ENCODE measurements at places on chromosomes 2 and 18.

DNA sequence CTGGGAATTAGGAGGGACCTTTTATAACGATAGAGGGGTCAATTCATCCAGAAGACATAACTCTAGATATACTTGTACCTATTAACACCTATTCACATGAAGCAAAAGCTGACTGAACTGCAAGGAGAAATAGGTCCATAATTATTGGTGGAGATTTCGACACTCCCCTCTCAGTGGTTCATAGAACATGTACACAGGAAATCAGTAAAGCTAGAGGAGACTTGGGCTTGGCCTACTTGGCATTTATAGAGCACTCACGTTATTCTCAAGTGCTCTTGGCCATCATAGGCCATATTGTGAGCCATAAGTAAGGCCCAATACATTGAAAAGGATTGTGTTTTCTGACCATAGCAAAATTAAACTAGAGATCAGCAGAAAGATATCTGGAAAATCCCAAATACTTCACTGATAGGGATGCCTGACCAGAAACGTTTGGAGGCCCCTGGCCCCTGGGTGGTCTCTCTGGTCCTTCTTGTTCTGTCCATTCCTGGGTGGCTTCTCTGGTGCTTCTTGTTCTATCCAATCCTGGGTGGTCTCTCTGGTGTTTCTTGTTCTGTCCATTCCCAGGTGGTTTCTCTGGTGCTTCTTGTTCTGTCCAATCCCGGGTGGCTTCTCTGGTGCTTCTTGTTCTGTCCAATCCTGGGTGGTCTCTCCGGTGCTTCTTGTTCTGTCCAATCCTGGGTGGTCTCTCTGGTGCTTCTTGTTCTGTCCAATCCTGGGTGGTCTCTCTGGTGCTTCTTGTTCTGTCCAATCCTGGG, 49.0 kb downstream of the SNED1 start:
- DNase-seq, result no peak

DNA sequence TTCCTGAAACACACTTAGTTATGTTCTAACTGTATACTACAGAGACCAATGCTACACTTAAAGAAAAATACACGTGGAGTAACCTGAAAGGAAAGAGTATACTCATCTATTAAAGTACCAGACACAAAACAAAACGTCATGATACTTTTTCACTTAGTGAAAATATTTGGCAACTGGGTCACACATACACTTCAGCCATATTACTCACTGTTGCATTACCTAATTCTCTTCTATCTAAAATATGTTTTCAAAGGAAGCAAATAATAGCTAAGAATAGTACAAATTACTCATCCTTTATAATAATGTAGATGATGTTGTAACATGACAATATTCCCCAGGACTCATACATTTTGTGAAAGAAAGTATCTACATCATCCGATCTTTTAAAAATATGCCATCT, 76.5 kb upstream of the EPB41L3 start:
- DNase-seq, result no peak

DNA sequence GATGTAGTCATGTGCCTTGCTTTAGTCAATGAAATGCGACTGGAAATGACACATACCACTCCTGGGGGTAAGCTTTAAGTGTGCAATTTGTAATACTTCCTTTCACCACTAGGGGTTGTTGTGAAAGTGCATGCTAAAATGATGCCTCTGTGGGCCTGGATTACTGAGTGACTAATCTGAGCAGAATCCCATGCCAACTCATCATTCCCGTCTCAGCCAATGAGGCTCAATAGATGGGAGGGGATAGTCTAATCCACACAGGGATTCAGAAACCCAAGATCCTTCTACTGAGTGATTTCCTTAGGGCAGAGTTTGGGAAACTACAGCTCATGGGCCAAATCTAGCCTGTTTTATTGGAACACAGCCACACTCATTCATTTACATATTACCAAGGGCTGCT, 54.0 kb downstream of the HRH4 start:
- DNase-seq, result no peak

GRCh38 chr2:36507408-36507812, 90.6 kb downstream of the FEZ2 start:
- peak; percentile 32 for DNase-seq

Data from CD4-positive, alpha-beta T cell treated with Interleukin-6 for 4 hours (primary cell).